T-helper 2 cell treated with Interferon-gamma antibody and Interleukin-4, amounts not matched to agents 5 μg/mL and 100 μg/mL, for 36 hours (primary cell): ENCODE measurements at places on chromosomes 5 and 9.

- DNase-seq, result no peak
Measured at GRCh38 chr9:33506626-33507370, 17.3 kb upstream of the ANKRD18B start.

DNA sequence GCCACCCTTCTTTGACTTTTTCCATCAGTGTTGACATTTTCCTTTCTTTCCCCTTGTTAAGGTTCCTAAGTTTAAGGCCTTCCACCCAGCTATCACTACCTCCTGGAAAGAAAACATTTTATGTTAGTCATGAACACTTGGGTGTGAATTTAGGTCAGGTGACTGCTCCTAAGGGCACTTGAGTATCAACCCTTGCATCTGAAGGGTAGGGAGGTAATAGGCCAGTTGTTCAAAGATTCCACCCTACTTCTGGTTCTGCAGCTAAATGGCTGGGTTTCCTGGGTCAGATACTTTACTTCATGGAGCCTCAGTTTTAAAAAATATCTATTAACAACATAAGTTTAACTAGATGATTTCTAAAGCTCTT is 49.1 kb upstream of the OSMR start:
- no peak for DNase-seq

DNA sequence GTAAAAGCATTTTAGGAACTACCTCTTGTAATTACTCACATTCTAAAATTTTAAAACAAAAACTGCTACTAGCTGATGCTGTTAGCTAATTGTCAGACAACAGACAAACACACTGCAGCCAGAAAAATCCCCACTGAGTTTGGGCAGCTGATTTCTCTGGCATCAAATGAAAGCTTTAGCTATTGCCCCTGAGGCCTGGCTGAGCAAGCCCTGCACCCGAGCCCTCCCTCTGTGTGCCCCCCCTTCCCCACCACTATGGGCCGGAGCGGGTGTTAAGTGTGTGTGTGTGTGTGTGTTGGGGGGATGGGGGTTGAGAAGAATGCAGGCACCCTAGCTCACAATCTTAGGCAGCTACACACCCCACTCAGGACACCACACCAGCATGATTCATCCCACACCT is 2.4 kb downstream of the NEUROG1 start:
- DNase-seq, result no peak

DNA sequence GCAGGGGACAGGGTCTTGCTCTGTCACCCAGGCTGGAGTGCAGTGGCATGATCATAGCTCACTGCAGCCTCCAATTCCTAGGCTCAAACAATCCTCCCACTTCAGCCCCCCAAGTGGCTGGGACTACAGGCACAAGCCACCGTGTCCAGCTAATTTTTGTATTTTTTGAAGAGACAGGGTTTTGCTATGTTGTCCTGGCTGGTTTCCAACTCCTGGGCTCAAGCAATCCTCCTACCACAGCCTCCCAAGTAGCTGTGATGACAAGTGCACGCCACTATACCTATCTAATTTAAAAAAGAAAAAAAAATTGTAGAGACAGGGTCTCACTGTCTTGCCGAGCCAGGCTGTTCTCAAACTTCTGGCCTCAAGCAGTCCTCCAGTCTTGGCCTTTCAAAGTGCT is 31.6 kb upstream of the LECT2 start:
- no peak for DNase-seq

- no peak for DNase-seq
Measured at GRCh38 chr9:98530806-98531386, 177.8 kb downstream of the GABBR2 start.

DNA sequence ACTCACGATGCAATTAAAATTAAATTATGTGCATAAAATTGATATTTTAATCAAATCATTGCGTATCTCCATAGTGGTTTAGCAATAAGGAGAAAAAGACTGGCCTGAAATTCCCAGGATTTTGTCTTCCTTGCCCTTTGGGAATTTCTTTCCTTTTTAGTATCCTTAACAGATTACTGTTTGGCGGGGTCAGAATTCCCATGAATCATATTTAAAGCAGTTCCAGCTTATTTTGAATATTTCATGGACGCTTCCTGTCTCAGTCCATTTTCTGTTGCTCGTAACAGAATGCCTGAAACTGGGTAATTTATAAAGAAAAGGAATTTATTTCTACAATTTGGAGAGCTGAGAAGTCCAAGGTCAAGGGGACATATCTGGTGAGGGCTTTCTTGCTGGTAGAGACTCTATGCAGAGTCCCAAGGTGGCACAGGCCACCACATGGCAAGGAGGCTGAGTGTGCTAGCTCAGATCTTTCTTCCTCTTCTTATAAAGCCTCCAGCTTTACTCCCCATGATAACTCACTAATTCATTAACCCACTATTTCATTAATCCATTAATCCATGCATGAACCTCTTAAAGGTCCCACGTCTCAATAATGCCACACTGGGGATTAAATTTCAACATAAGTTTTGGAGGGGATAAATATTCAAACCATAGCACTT is 37.8 kb downstream of the CDH6 start:
- no peak for DNase-seq

DNA sequence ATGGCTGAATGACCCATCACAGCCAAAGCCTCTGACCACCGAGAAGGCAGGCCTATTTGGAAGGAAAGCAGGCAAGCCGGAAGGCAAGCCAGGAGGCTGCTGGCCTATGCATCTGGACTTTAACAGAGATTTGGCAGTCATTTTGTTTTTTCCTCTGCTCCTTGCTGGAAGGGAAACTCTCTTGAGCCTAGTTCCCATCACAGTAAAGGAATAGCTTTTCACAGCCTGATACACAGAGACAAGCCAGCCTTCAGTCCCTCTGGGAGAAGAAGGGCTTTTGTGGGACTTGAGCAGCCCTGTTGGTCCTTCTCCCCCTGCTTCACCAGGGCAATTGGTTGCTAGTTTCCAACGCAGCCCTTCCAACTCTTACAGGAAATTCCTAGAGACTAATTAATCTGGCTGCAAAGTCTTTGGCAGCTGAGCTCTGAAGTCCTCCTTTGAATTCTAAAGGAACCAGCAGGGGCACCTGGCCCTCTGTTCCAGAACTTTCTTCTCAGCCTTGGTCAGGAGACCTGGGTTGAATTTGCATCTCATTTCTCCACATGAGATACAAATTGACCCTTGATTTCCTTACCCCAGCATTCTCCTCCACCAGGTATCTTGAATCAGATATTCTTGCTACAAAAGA is 157.3 kb upstream of the EPB41L4A start:
- no peak for DNase-seq

GRCh38 chr5:28281351-28281750 is 1243.0 kb upstream of the CDH9 start:
- no peak for DNase-seq

- no peak for DNase-seq
Measured at GRCh38 chr5:67475489-67475888, 278.9 kb upstream of the CD180 start.

DNA sequence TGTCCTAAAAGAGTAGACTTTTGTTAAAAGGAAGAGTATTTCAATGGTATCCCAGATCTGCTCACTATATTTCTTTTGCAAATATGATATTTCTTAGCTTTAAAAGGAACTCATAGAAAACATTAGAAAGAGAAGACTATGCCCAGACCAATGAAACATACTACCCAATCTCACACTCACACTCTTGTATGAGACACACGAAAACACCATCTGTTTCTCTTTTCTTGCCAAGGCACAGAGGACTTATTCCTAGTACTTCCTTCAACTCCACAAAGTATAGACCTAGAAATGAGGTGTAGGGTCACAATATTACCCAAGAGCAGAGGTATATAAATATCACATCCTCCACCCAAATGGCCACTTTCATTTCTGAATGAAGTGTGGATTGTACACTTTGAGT is 292.4 kb upstream of the ACO1 start:
- DNase-seq, result no peak

- no peak for DNase-seq
Measured at GRCh38 chr9:78218890-78219289, 17.0 kb upstream of the CEP78 start.

DNA sequence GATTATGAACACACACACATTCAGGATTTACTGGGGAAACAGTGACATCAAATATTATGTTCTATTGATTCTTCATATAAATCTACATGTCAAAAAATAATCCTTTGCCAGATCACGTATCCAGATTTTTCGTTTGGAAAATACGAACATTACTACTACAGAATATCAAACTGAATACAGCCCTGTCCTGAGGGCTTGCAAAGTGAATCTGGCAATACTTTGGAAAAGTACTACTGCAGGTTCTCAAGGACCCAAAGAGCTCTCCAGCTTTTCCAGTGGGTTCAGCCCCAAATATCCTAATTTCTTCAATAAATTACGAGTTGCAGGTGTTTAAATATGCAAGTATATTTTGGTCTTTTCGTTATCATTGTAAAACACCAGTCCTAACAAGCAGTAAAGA is 411 bp upstream of the NDUFS4 start:
- no peak for DNase-seq

DNA sequence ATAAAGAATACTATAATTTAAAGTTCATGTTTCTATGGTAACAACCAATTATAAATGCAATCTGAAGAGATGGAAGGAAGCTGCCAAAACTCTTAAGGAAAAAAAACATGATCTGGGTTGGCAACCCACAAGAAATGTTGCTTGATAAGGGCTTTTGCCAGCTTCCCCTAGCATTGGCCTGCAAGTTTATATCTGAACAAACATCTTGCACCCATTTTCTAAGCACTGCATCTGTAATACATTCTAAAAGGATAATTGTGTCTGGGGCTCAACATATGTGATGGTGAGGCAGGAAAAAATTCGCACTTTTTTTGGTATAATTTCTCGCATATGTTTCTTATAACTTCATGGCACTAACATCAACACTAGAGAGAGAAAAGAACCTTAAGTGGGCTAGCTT is 276.4 kb downstream of the FBXL7 start:
- no peak for DNase-seq

DNA sequence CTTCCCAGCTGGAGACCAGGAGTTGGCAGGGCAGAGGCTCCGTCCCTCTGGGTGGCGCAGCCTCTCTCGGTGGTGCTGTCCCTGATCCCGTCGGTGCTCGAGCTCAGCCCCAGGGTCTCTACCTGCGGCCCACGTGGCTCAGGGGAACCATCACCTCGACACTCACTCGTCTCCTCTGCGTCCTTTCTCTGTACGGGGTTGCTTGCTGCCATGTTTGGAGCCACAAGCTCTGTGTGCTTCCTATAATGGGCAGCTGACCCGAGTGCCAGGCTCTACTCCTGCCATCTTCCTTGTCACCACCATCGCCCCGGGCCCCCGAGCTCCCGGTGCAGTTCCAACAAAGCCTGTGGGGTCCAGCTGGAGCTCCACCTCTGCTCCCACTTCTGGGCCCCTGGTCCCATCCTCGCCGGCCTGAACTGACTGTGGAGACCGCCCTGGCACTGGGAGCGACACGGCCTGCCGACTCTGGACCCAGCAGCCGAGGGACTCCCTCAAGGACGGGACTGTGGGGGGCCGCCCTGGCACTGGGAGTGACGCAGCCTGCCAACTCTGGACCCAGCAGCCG is 5.0 kb downstream of the FBXW5 start:
- no peak for DNase-seq

DNA sequence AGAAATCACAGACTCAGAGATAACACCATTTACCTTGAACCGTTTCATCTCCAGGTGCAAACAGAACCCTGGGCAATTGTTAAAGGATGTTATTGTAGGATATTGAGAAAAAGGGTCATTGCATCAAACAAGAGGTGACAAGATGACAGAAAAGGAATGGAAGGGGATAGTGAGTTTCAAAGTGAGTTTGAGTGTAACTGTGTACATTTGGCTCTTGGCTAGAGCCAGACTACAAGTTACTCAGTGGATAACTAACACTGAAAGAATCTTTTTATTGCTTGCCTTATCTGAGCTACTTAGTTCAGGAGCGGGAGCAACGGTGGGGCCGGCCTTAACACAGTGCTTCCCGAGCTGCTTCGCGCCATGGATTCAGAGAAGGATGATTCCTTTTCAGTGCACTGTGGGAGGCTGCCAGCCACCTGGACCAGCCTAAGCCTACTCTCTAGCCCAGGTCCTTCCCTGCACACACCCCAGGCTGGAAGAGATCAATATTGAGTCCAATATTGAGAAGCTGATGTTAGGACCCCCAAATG is 193.4 kb downstream of the ATPSCKMT start:
- no peak for DNase-seq

DNA sequence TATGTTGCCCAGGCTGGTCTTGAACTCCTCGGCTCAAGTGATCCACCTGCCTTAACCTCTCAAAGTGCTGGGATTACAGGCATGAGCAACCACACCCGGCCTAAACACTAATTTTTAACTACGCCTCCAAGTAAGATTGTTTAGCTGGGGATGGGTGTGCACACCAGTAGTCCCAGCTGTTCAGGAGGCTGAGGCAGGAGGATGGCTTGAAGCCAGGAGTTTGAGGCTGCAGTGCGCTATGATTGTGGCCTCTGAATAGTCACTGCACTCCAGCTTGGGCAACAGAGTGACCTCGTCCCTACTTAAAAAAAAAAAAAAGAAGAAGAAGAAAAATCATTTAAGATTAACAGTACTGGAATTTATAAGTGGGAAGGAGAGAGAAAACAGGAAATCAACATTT is 90.8 kb upstream of the NR5A1 start:
- no peak for DNase-seq

DNA sequence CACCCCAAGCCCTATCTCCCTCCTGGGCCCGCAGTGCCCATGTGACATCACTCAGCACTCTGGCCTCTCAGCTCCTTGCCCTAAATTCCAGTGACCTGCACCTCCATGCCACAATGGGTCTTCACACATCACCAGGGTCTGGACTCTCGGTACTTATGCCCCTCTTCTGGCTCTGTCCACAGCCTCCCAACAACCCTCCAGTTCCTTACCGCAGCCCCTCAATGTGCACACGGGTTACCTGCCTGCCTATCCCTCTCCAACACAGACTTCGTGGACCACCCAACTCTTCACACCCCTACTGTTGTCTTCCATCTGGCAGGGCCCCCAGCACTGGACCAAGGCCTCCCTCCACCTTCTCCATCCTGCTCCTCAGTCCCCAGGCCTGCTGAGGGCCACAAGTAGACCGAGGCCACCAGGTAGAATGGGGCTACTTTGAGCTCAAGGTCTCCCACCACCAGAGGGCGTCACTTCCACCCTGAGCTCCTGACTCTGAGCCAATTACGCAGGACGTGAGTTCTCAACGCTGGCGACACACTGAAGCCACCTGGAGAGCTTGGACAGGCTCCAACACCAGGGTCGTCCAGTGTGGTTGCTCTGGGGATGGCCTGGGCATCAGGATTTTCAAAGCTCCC is 172.1 kb downstream of the GABBR2 start:
- DNase-seq, result no peak

- DNase-seq, result no peak
Measured at GRCh38 chr5:97097326-97098230, 44.8 kb downstream of the LIX1 start.

- no peak for DNase-seq
Measured at GRCh38 chr5:113255579-113256386, 179.0 kb downstream of the TSSK1B start.

- no peak for DNase-seq
Measured at GRCh38 chr5:146717951-146718350, 160.6 kb downstream of the PPP2R2B start.

- DNase-seq, result no peak
Measured at GRCh38 chr9:127720031-127720864, 4.4 kb downstream of the TTC16 start.

- no peak for DNase-seq
Measured at GRCh38 chr5:86878250-86878649, 260.5 kb downstream of the COX7C start.

GRCh38 chr9:112443200-112443599 is 43.4 kb upstream of the KIAA1958 start:
- no peak for DNase-seq
